NAMALWA (cell line): ENCODE measurements at places on chromosomes 7 and 10.
A peak's percentile ranks its signal among the peaks of the same experiment; 100 is the strongest.

GRCh38 chr7:76281706-76282343 lies 20.6 kb upstream of the HSPB1 start:
- no peak for DNase-seq

DNA sequence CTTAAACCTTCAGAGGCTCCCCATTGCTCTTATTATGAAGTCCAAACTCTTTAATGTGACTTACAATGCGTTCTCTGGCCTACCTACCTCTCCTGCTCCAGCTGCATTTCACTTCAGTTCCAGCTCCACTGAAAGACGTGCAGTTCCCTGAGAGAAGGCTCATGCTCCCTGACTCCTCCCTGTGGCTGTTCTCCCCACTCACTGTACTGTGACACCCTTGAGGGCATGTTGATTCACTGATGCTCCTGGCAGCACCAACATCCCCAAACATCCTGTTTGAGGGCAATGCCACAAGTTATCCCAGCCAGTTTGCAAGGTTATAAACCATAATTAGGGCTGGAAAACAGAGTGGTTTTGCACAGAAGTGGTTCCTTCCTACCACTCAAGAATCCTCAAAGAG lies 111.2 kb downstream of the LSM5 start:
- no peak for DNase-seq

GRCh38 chr10:29370097-29371092 lies 81.5 kb downstream of the LYZL1 start:
- DNase-seq: no peak

DNA sequence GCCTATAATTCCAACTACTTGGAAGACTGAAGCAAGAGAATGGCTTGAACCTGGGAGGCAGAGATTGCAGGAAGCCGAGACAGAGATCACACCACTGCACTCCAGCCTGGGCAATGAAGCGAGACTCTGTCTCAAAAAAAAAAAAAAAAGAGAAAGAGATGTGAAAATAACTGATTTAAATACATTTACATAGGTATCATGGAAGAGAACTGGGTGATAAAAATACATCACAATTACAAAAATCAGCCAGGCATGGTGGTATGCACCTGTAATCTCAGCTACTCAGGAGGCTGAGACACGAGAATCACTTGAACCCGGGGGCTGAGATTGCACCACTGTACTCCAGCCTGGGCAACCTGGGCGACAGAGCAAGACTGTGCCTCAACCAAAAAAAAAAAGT lies 19.8 kb downstream of the NANOS1 start:
- no peak for DNase-seq

DNA sequence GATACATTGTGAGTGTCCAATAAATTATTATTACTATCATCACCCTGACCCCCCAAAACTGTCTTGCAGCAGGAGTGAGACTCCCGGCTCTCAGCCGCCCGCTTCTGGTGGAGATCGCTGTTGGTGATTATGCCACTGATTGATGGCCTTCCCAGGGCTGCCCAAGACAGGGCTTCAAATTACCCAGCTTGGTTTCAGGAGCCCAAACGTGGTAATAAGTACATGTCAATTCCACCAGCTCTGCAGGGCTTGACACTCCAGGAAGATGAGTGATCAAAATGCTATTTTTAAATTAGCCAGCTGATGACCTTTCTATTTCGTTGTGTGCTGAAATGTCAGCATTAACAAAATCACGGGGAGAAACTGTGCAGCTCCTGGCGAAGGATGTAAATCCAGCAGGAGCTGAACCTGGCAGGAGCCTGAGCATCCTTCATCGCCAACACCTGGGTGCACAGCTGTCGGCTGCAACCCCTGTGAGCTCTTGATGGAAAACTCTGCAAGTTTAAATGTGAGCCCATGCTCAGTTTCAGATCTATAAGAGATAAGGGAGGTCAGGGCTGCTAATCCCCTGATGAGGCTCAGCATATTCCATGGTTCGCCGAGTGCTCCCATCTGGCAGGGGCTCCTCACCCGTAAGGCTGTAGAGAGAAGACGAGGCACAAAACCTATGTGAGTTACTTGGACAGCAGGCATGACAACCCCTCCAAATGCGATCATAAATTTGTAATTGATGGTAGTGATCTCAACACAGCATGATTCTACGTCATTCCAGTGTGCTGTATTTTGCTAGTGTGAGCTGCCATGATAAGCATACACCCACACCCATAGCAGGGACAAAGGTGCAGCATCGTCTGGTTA lies 446.3 kb downstream of the TCERG1L start:
- no peak for DNase-seq

GRCh38 chr7:17207220-17207619 lies 91.2 kb upstream of the AHR start:
- no peak for DNase-seq

DNA sequence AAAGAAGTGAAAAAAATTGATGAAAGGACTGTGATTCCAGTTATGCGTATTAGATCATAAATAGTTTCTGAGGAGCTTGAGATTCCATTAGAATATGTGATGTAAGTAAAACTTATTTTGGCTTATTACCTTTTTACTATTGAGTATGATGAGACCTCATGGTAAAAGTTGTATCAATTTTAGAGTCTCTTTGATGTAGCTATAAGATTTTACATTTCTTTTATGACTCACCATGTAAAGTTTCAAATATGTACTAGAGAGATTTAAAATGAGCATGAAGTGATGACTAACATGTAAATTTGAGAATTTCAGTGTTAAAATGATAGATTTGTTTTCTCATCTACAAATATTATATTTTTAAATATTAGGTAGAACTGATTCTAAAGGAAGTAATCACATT lies 276.5 kb downstream of the OTUD1 start:
- no peak for DNase-seq

- DNase-seq: no peak
Observed at GRCh38 chr7:31102151-31102972, 50.3 kb downstream of the ADCYAP1R1 start.

DNA sequence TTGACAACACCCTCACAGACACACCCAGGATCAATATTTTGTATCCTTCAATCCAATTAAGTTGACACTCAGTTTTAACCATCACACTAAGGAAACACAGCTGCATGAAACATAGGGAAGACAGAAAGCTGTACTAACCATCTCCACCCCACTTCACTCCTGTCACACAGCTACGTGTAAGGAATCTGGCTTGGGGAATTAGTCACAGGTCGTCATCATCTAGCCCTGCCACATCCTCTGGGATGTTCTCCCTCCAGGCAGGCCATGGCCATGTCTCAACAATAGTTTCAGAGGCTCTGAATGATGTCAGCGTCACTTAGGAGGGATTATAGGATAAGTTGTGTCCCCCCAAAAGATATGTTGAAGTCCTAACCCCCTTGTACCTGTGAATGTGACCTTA lies 10.8 kb upstream of the SEMA3C start:
- no peak for DNase-seq

DNA sequence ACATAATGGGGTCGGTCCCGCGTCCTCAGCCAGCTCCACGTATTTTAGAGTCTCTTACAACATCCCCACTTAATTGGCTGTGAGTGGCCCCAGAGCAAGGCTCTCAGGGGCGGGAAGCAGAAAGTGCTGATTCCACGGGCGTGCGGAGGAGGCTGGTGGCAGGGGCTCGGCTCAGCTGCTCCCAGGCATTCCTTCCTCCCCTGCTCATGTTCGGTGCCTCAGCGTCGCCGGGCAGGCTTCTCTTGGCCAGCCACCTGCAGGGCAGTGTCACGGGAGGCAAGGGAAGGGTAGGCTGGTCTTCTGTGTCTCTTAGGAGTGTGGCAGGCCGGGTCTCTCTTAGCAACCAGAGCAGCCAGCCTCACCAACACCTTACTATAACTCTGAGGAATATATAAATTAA lies 33.8 kb downstream of the IL15RA start:
- no peak for DNase-seq

DNA sequence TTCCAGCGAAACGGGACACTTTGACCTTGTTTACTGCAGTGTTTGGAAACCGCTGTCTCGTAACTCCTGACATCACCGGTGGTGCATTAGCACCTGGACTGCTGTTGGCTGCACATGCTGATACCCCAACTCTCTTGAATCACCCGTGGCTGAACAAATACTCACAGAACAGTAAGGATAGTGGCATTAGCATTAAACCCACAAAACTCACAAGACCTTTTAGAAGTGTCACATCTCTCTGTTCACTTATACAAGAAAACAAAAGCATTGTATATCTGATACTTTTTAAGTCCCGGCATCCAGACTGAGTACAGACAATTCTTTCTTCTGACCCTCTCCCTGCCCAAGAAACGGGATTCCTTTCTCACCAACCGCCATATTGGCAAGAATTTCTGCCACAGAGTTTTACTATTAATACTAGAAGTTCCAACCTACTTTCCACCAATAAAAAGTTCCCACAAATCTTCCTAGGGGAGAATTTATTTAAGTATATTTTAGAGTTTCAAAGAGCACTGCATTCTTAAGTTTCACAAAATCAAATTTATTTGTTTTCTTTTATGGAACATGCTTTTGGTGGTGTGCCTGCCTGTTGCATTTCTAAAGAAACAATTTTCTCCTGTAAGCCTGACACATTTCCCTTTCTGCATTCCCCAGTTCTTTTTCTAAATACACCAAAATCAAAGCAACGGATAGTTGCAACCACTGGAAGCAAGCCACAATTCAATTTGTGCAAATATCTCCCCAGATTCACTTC lies 208.4 kb upstream of the KLF14 start:
- no peak for DNase-seq

- DNase-seq: no peak
Observed at GRCh38 chr7:30206942-30207341, 72.2 kb downstream of the MTURN start.

DNA sequence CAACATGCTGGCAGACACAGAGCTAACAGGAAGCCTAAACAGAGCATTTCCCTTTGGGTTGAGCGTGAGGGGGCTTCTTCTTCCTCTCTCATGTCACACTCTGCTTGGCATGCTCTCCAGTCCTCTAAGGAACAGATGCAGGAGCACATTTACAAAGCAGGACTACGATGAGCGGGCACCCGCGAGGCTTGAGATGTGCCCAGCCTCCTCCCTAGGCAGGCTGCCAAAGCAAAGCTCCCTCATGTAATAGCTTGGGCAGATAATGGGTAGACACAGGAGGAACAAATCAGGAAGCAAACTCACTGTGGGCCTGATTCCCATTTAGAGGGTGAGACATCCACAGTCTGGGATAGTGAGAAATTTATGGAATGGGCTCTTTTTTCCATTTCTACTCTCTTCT lies 519.1 kb downstream of the NRG3 start:
- DNase-seq: no peak

DNA sequence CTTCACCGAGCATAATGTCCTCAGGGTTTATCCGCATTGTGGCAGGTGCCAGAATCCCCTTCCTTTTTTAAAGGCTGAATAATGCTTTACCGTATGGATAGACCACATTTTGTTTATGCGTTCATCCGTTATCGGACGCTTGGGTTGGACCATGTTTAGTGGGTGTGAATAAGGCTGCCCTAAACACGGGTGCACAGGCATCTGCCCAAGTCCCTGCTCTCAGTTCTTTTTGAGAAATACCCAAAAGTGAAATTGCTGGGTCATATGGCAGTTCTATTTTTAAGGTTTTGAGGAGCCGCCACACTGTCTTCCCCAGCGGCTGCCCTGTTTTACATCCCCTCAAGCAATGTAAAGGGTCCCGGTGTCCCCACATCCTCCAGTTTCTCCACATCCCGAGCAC lies 121.6 kb downstream of the DYNC2I1 start:
- no peak for DNase-seq

GRCh38 chr7:88329532-88330463 lies 23.1 kb upstream of the STEAP4 start:
- no peak for DNase-seq

GRCh38 chr7:4725850-4726450 lies 43.9 kb downstream of the FOXK1 start:
- no peak for DNase-seq

GRCh38 chr7:137003086-137003485 lies 134.6 kb downstream of the CHRM2 start:
- DNase-seq: no peak

DNA sequence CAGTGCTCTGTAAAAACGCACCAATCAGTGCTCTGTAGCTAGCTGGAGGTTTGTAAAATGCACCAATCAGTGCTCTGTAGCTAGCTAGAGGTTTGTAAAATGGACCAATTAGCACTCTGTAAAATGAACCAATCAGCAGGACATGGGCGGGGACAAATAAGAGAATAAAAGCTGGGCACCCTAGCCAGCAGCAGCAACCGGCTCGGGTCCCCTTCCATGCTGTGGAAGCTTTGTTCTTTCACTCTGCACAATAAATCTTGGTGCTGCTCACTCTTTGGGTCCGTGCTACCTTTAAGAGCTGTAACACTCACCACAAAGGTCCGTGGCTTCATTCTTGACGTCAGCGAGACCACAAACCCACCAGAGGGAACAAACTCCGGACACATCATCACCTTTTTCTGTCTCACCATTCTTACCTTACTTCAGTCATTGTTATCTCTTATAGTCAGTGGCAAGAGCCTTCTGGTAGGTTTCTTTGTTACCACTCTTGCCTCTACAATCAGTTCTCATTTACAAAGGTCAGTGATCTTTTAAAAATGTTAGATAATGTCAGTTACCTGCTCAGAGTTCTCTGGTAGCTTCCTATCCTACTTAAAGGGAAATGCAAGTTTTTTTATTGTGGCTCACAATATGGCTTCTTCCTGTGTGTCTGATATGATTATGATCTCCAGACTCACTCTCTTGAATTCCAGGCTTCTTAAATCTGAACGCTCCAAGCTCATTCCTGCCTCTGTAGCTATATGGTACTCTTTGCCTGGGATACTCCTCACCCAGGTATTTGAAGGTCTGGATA lies 4.5 kb downstream of the STAM start:
- no peak for DNase-seq

- no peak for DNase-seq
Observed at GRCh38 chr10:16943295-16944285, 126.4 kb upstream of the RSU1 start.

- DNase-seq: no peak
Observed at GRCh38 chr10:4807761-4808507, 18.1 kb upstream of the AKR1E2 start.

DNA sequence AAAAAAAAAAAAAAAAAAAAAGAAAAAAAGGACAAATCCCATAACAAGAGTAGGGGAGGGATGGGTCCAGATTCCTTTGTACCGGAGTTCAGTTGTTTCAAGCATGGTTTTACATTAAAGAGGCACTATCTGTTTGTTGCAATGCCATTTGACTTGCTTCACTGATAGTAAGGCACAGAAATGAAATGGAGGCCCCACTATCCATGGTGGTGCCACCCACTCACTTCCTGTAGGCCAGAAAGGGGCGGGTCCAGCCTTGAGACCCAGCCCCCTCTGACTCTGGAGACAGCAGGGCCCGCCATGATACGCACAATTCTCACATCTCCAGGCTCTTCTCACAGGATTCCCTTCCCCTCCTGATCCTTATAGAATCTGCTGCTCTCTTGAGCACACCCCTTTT lies 100.0 kb downstream of the CLEC2L start:
- peak; percentile 22 for DNase-seq
